G401 (cell line): ENCODE measurements at places on chromosomes 1 and 21. TPM values are rescaled to one million over a fixed set of nuclear protein-coding genes. Genes with fewer than 3 reads are reported as not detected.
A peak's percentile ranks its signal among the peaks of the same experiment; 100 is the strongest.

The NTMT2 gene
- not detected in 2 replicates for total RNA-seq

The GPR37L1 gene
- not detected in 2 replicates for total RNA-seq

The ZMYND12 gene
- 1.0 TPM in 1 of 2 replicates, not detected in the other for total RNA-seq

The KRTAP7-1 gene
- total RNA-seq = not detected in 2 replicates

The LY9 gene
- not detected in 2 replicates for total RNA-seq

The KCNA3 gene
- not detected in 2 replicates for total RNA-seq

The FLG2 gene
- not detected in 2 replicates for total RNA-seq

The OR14A2 gene
- total RNA-seq = not detected in 2 replicates

DNA sequence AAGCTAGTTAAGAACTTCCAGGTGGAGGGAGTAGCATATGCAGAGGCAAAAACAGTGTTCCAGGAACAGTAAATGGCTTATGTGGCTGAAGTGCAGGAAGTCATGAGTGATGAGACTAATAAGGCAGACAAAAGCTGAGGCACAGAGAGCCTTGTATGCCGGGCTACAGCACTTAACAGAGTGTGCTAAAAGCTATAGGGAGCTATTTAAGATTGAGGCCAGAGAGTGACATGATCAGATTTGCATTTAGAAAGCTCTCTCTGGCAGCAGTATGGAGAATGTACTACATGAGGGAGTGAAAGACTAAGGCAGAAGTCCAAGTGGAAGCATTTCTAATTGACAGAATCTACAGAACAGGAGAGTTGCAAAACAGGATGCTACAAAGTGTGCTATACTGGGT, 38.6 kb downstream of the WASF2 start:
- no peak for DNase-seq

GRCh38 chr1:244674446-244674845, 21.5 kb downstream of the DESI2 start:
- no peak for DNase-seq

GRCh38 chr21:28770867-28771661, 221.6 kb downstream of the LTN1 start:
- DNase-seq = no peak

DNA sequence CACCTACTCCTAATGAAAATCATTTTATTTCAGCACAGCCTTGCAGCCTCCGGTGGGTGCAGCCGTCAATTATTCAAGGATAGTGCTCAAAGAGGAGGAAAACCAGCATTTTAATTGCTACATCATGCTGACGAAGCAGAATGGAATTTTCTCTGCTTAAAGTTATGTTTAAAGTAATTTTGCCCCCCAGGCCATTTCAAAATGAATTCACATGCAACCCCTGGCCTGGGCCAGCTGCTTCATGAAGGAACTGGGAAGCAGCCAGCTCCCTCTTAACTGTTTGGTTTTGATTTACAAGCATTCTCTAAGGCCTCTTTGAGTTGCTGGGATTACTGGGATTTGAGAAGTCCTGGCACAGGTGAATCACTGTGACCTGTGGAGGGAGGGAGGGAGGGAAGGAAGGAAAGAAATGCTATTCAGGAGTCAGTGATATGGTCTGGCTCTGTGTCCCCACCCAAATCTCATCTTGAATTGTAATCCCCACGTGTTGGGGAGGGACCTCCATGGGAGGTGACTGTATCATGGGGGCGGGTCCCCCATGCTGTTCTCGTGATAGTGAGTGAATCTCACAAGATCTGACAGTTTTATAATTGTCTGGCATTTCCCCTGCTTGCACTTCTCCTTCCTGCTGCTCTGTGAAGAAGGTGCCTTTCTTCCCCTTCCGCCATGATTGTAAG, 66.0 kb downstream of the PGBD5 start:
- DNase-seq = no peak

DNA sequence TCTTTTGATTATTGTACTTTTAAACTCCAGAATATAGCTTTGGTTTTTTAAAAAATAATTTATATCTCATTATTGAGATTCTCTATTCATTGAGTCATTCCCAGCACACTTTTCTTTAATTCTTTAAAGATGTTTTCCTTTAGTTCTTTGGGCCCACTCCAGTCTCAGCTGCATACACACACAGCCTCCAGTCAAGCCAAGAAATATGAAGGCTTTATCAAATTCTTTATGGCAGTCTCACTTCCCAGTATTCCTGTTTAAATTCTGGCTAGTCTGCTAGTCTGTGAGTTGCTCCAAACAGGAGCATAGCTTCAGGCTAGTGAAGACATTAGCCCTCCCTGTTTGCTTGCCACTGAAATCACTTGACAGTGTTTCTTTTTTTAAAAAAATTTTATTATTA, 61.2 kb downstream of the CRP start:
- no peak for DNase-seq

DNA sequence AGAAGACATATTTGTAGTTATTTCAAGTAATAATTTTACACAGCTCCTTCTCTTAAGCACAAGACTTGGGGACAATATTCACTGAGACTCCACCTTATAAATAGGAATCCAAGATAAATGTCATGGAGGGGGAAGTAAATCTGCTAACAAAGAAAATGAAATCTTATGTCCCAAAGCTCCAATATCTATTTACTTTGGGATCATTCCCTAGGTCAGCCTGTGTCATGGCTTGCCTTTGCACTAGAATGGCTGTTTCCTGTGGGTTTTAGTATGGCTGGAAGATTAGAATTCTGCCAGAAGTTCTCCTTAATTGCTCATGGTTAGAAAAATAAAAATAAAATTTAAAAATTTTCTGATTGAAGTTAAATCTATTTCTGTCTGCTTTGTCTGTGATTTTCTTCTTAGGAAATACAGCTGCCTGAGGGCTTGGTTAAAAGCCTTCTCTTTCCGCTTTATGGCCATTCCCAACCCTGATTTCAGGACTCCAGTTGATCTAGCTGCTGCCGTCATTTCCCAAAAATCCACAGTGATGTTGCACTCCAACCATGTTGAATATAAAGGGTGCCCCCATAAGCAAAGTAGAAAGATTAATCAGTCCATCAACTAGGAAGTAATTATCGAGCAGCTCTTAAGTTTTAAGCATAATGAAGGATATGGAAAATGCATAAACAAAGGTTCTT, 326.4 kb upstream of the LYPLAL1 start:
- DNase-seq = no peak

GRCh38 chr1:198116069-198116468, 40.7 kb upstream of the NEK7 start:
- no peak for DNase-seq

DNA sequence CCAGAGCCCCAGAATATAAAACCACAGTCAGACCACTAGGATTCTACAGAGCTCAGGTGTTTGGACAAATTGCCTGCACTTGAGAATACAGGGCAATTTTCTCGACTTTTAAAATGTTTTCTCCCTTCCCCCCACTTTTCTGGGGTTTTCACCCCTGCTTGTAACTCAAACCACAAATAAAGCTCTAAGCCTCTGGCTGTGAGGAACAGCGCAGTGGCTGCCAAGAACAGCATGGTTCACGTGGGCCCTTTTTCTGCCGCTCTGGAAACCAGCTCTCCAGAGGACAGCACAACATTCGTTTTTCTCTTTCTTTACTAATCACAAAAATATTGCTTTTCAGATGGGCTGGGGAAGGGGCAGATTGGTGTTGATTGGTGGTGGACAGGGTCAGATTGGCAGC, 102.2 kb upstream of the JUN start:
- no peak for DNase-seq

- no peak for DNase-seq
Measured at GRCh38 chr21:41018431-41018830, 149.5 kb upstream of the BACE2 start.

DNA sequence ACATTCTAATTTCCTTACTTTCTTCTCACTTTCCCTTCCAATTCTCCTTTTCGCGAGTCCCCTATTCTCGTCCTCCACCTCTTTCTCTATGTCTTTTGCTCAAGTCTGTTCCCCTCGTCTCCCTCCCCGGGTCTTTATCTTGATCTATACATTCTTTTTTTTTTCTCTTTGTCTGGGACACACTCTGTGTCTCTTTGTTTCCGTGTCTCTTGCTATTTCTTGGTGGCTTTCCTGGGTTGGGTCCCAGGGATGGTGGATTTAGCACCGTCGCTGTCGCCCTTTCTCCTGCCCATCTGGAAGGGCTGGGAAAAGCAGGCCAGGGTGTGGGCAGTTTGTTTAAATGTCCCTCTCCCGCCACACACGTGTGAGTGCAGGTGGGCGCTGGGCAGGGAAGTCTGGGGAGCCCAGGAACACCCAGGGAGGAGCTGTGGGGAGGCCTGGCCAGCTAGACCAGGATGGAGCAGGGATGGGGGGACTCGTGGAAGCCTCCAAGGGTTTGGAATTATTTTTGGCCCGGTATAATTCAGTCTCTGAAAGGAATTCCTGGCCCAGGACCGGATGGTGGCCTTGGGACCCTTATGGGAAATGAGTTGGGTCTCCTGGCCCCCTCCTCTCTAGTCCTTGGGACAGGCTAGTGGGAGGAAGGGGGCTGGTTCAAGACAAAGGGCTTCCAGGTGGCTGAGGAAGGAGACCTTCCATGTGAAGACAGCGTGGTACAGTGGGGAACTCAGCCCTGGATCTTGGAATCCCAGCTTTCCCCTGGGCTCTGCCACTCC, 9.5 kb upstream of the ID3 start:
- no peak for DNase-seq

DNA sequence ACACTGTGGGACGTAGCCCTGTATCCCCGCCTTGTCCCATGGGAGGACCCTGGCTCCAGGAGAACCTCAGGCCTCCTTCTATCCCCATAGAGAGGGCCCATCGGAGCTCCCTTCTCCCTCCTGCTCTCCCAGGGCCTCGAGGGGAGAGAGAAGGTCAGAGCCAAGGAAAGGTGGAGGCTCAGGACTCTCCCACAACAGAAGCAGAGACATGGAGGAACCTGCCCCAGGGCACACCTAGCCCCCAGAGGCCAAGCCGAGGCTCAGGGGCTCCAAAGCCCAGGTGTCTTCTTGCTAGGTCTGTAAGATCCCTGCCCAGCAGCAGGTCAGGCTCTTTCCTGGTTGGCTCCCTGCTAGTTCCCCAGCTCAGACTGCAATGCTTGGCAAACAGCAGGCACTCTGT, 34.4 kb upstream of the ARF1 start:
- DNase-seq = no peak

GRCh38 chr1:181985281-181985680, 76.2 kb downstream of the ZNF648 start:
- DNase-seq = peak; percentile 69

DNA sequence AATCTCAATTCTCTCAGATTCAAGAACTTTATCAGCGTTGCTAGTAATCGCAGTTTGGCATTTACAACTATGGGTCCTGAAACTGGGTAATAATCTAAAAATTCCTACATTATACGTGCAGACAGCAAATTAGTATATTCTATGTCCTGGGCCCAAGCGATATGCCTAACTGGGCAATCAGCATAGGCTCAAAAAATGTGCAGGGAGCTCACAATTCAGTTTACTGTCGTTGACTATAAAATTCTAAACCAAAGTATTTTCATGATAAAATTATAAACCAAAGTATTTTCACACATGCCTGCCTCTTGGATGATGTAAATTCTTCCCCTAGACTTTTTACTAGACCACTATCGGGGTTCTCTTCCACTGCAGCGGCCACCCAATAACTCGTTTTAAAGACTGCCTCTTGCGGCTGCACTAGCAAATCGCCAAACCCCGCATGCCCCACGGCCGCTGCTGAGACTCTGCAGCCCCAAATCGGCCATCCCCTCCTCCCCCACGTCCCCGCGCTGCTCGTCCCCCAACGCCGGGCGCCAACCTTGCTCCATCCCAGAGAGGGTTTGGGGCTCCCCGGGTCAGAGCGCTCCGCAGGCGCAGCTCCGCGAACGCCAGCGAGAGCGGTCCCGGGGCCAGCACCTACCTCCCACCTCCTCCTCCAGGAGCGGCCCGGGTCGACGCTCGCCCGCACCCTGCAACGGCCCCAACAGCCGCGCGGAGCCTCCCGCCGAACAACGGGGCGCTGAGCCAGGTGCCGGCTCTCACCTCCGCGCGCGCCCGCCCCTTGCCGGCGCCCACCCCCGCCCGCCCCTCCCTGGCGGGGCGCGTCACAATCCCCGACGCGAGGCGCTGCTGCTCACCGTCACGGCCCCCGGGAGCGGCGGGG, 506 bp downstream of the SSX2IP start:
- DNase-seq = peak; percentile 83

DNA sequence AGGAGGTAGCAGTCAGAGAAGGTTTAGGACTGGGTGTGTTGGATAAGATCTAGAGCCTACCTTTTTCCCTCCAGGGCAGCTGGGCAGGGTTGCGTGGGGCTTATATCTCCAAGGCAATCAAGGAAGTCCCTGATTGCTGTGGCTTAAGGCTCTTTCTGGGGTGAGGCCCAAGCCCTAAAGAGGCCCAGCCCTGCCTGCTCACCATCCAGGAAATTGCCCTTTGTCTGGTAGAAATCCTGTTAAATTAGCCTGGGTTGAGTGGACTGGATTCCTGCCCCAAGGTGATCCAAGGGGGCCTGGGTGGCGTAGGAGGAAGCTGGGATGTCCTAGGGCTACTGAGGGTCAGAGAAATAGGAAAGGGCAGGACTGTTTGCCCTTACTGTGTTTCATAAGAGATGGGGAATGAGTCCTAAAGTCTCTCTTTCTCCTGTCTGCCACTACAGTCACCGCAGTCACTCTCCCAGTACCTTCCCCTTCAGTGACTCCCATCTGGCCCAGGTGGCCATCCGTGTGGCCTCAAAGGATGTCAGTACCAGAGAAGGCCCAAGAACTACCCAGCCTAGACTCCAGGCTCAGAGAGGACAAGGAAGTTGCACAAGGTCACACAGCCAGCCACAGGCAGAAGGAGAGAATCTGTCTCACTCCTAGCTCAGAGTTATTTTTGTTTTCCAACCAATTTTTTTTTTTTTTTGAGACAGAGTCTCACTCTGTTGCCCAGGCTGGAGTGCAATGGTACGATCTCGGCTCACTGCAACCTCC, 25.8 kb downstream of the MFSD2A start:
- DNase-seq = no peak

DNA sequence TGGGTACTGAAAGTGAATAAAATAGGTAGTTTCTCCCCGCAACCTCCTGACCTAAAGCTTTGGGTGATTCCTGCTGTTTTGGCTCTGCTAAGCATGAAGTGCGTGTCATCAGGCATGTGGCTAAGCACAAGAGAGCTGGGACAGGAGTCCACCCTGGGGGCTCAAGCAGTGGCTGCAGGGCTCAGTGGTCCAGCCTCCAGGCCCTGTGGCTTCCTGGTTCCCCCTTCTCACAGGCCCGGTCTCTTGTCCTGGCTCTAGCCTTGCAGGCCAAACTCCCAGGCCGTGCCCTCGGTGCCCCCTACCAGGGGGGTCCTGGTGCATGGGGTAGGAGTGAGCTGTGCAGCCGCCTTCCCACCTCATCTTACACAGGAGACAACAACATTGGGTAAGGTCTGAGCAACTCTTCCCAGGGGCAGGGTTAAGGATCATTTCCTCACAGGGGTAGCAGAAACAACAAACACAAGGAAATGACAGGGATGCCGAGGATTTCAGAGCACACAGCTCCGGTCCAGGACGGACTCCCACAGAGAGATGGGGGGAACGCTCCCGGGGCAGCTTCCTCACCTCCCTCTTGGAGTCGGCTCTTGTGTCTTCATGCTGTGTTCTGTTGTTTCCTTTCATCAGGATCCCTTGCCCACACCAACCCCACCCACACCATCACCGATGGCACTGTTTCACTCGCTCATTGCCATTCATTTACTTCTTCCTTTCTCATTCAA, 19.8 kb upstream of the SLC2A1 start:
- DNase-seq = no peak
